ENCODE measurements at places on chromosomes 16 and 17. TPM values are rescaled to one million over a fixed set of nuclear protein-coding genes. Genes with fewer than 3 reads are reported as not detected.
A peak's percentile ranks its signal among the peaks of the same experiment; 100 is the strongest.

DNA sequence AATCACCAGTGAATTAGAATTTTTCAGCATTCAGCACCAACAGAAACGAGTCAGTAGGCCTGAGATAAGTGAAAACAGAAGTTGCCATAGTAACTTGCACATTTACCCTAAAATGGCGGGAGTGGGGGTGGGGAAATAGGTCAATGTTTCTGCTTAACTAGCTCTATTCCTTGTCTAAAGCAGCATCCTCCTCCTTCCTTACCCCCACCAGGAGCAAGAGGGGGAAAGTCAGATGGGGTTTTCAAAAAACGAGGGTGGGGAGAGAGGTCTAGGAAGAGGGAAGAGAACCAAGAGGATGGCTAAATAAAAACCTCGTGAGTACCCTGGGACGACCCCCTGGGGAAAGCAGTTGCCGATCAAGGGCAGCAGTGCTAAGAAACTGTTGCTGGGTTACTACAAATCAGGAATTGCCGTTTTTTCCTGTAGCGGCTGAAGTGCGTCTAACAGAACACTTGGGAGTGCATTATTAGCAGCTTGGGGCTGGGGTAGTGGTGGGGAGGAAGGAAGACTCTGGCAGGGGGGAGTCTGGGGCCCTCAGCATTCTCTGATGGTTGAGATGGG lies 34.4 kb upstream of the MNT start:
- DNase-seq = peak; percentile 51

Gene GP2
- not detected for total RNA-seq

Gene C16orf74
- 1.2 TPM for total RNA-seq

Gene ITGAD
- total RNA-seq = not detected

Gene ABCC6
- 0.77 TPM for total RNA-seq

DNA sequence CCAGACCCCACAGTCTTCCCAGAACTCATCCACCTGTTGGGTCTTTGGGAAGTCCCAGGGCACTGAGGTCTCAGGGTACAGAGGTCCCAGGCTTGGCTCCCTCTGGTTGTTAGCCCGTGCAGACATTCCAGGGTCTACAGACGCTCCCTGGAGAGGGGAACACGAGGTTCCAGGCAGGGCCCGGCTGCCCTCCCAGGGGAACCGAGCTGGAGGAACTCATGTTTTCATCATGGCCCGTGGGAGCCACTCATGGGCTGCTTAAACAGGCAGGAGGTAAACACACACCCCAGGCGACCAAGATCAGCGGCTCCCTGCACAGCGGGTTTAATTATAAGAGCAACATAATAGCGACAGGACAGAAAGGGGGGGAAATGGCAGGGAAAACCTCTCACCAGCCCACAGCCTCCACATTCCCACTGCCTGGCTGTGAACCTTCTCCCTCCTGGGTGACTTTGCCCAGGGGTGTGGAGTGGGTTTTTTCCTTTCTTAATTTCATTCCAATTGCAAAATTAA lies 36.5 kb downstream of the TRARG1 start:
- DNase-seq = no peak

- DNase-seq = no peak
These were observed 19.7 kb upstream of the SNTB2 start for GRCh38 chr16:69166946-69167930.

Gene KRT20
- total RNA-seq = not detected

DNA sequence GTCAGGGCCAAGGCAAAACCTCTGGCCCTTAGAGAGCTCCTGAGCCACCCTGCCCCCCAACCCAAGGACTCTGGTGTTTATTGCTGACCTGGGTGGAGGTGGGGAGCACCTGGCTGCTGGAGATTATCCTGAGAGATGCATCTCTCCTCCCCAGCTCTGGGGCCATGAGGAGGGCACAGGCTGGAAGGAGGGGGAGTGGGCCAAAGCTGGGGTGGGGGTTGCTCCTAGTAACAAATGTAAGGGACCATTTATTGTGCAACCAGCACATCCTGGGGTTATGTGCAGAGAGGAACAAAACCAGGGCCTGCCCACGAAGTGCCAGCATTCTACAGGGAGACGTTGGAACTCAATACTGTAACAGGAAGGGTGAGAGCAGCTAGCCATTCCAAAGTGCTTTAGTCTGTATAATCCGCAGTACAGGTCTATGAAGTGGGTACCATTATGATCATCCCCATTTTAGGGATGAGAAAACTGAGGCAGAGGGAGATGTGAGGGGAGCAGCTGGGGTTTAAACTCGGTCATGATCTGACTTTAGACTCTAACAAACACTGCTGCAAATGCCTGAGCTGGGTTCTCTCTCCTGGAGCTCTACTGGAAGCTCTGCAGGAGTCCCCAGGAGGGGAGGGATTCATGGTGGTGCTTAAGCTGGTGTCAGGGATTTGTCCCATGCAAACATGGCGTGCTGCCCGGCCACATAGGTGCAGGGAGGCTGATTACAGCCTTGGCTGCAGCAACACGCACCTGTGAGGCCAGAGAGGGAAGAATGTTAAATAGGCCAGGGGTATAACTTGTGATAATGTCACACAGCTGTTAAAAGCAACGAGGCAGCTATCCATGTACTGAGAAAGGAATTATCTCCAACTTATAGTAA lies 1.4 kb upstream of the RHBDF2 start:
- no peak for DNase-seq

- DNase-seq = no peak
These were observed 27.4 kb downstream of the TNFRSF13B start for GRCh38 chr17:16944334-16945135.

- DNase-seq = no peak
These were observed 27.8 kb downstream of the SGSM2 start for GRCh38 chr17:2365132-2365531.

Measured in neural crest cell (in vitro differentiated cells).